ENCODE measurements at places on chromosomes 16 and 17. TPM values are rescaled to one million over a fixed set of nuclear protein-coding genes. Genes with fewer than 3 reads are reported as not detected.

DNA sequence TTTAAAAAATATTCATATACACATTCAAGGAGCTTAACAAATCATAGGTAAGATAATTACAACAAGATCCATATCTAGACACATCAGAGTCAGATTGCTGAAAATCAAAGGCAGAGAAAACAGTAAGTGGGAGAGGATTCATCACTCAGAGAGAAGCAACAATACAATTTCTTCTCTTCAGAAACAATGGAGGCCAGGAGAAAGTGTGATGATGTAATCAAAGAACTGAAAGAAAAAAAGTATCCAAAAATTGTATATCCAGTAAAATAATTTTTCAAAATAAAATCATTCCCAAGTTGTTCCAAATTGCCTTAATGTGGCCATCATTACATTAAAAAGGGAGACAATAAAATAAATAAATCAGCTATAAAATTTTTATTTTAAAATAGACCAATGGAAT, 17.7 kb upstream of the ABCA6 start:
- no peaks in the 10 kb centered on the region for H3K4me1 ChIP-seq
- H3K4me3 ChIP-seq, result no peak overlapping the region
- H3K27me3 ChIP-seq, result no peaks in the 10 kb centered on the region
- no peaks in the 10 kb centered on the region for H3K36me3 ChIP-seq
- DNase-seq, result no peak

GRCh38 chr17:7555320-7555948, 3.1 kb upstream of the TNFSF13 start:
- H3K4me3 ChIP-seq, result no peak overlapping the region
- no peaks in the 10 kb centered on the region for H3K36me3 ChIP-seq
- H3K4me1 ChIP-seq, result peaks cover 26% of the 10 kb centered on the region
- DNase-seq, result no peak
- H3K27ac ChIP-seq, result no peak overlapping the region
- H3K27me3 ChIP-seq, result no peaks in the 10 kb centered on the region

DNA sequence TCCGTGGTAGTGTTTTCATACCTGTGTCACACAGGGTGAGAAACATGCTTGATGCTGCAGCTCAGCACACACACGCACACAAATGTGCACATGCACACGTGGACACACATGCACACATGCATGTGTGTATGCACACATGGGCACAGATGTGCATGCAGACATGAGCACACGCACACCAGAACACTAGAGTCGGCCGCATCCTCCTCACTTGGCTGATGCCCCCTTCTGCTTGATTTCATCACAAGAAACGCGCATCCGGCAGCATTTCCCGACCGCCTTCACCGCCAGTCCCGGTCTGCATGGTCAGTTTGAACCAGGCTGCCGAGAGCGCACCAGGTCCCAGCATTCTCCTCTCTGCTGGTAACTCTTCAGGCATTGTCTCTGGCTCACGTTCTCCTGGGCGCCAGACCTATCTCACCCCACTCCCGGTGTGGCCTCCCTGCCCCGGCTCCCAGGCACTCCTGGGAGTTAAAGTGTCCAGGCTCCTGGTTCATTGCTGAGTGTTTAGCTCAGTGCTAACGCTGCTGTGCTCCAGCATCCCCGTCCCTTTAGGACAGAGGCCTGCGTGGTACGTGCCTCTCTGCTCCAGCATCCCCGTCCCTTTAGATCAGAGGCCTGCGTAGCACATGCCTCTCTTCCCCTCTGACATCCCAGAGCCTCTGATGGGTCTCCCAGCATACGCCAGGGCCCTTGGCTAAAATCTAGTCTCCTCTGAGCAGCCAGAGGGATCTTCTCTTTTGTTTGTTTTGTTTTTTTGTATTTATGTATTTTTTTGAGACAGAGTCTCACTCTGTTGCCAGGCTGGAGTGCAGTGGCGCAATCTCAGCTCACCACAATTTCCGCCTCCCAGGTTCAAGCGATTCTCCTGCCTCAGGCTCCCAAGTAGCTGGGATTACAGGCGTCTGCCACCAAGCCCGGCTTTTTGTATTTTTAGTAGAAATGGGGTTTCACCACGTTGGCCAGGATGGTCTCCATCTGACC, 16.0 kb downstream of the BAIAP2 start:
- H3K36me3 ChIP-seq, result no peaks in the 10 kb centered on the region
- H3K4me3 ChIP-seq, result peak overlapping the region; percentile 53
- H3K27ac ChIP-seq, result peak overlapping the region; percentile 98

Gene ZP2
- total RNA-seq, result not detected

- no peaks in the 10 kb centered on the region for H3K4me1 ChIP-seq
- no peak overlapping the region for H3K27ac ChIP-seq
- no peaks in the 10 kb centered on the region for H3K27me3 ChIP-seq
Observed at GRCh38 chr17:63960006-63960405, 12.7 kb downstream of the SCN4A start.

Measured in Panc1 (cell line).